ENCODE measurements at places on chromosomes 4 and X. TPM values are rescaled to one million over a fixed set of nuclear protein-coding genes. Genes with fewer than 3 reads are reported as not detected.

The TCEAL3 gene
- 18.4 TPM for total RNA-seq

DNA sequence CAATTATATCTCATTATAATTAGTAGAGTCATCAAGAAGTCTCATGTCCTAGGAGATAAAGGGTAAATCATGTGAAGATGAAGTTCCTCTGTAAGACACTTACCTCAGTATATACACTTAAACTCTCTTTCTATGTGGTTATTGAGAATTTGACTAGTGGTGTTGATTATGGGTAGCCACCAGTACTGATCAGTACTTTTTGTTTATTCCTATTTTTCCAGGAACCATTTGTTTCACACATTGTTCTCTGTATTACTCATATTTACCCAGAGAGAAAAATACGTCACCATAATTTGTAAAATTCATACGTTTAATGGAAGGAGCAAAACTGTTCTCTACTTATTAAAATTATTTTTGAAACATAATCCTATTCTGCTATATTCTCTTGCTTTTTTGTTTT lies 55.8 kb upstream of the PRDM8 start:
- no peak for DNase-seq

DNA sequence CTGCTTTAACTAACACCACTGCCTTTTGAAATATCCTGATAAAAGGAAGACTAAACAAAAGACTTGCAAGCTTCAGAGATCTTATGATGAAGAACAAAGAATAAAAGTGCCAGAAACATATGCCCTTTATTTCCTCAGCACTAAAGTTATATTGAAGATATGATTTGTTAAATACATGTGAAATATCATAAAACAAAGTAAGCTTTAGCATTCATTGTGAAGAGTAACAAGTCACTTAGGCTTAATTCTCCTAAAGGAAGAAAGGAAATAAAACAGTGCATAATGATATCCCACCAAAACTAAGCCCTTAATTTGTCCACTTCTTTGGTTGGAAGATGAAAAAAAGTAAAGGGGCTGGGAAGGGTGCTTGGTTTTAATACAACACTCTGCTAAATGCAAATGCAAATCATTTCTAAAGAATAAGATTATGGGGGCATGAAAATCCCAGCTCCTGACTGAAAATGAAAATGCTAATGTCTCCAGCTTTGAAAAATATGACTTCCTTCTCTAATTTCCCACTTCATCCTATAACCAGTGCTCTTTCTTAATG lies 227.2 kb downstream of the FAT4 start:
- DNase-seq, result no peak

GRCh38 chr4:166422475-166422874 lies 549.4 kb downstream of the TLL1 start:
- no peak for DNase-seq

DNA sequence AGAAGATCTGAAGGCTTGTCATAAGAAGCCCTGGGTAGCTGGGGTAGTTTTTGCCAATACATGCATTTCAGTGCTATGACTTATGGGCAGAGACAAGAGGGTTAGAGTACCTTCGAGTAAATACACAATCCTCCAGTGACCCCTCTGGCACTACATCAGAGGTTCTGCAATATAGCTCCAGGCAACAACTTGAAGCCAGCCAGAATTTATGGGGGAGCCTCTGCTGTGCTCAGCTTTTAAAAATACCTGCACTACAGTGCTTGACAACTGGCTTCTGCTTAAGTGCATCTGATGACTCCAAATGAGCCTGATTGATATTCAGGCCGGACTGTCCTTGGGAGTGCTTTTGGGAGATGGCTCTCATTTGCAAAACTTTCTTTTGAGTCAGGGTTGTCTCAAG lies 44.9 kb upstream of the SMAD1 start:
- DNase-seq, result no peak

DNA sequence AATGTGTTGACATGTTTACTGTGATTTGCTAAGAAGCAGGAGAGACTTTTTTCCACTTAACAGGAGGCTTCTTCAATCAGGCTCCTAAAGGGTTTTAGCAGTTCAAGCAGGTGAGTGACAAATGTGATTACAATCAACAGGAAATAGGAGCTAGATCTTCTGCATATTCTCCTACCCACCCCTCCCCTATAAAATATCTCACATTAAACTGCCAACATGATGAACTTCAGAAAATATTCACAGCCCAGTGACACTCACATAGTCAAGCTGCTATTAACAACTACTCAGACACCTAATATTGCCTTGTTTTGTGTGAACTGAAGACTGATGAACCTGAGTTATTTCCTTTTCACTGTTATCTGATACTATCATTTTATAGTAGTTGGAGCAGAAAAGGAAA lies 55.9 kb upstream of the ANTXR2 start:
- DNase-seq, result no peak
